NCI-H187 (cell line): ENCODE measurements at places on chromosomes 7 and 10.
A peak's percentile ranks its signal among the peaks of the same experiment; 100 is the strongest.

DNA sequence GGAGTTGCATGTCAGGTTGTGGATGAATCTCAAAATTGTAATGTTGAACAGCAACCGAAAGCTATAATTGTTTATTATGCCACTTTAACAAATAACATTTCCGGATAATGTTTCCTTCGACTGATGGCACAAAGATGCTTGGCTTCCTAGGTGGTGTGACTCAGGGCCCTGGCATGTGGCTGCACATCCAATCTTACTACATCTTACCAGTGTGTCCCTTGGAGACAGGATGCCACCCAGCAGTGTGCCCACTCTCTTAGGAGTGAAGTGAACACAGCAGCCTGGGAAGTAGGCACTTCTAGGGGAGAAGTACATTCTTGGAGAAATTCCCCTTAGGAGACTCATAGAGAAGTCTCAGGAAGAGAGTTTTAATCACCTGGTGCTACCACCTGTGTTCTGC is 33.0 kb upstream of the GPR26 start:
- no peak for DNase-seq

- DNase-seq: no peak
Observed at GRCh38 chr10:15558136-15558535, 161.6 kb downstream of the ITGA8 start.

- no peak for DNase-seq
Observed at GRCh38 chr7:44673324-44673723, 66.9 kb downstream of the OGDH start.

- DNase-seq: no peak
Observed at GRCh38 chr10:61580608-61581007, 82.1 kb upstream of the CABCOCO1 start.

GRCh38 chr10:2966134-2966533 is 101.2 kb upstream of the PFKP start:
- DNase-seq: no peak

DNA sequence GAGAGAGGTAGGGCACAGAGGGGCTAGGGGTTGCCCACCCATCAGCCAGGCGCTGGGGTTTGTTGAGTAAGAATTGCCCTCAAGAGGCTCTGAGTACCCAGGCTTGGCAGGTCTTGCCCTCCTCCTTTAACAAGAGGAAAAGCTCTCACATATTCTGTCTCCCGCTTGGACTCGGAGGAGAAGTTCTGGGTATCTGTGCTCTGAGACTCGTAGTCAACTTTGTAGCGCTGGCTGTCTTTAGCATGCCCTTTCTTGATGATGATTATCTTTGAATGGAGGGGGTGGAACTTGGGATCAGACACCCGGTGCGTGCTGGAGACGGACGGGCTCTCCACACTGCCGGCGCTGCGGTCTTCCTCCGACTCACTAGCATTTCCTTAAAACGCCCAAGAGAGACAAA is 4.0 kb downstream of the IGFBP3 start:
- DNase-seq: no peak

- DNase-seq: no peak
Observed at GRCh38 chr7:131292141-131292905, 35.4 kb upstream of the MKLN1 start.

DNA sequence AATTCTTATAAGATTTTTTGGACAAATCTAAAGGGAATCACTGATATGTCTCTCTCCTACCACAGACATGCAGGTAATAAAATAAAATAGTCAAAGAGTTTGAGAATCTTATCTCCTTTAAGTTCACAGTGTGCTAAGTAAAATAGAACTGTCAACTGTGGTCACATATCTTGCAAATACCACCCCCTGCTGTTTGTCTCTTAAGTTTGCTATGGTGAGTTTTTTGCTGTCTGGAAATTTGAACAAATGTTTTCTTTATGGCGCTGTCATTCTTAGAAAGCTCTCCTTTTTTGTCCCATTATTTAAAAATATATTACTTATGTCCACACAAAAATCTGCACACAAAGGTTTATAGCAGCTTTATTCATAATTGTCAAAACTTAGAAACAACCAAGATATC is 19.6 kb downstream of the GIMAP5 start:
- no peak for DNase-seq

DNA sequence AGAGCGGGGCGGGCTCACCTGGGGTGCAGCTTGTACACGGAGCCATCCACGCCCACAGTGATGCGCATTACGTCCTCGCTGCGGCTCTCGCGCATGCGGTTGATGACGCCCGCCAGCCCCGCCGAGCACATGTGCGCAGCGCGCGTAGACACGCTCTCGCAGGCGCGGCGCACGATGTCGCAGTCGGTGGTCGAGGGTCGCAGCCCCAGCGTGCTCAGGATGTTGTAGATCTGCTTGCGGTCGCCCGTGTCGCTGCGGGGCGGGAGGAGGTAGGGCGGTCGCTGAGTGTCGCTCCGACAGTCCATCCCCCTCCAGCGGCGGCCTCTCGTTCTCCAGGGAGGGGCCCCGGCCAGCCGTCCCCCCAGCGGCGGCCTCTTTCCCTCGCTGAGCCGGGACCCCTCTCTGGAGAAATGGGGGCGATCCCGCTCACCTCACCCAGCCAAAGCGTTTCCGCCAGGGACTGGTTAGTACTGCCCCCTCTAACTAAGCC is 4.4 kb upstream of the MYL7 start:
- no peak for DNase-seq

DNA sequence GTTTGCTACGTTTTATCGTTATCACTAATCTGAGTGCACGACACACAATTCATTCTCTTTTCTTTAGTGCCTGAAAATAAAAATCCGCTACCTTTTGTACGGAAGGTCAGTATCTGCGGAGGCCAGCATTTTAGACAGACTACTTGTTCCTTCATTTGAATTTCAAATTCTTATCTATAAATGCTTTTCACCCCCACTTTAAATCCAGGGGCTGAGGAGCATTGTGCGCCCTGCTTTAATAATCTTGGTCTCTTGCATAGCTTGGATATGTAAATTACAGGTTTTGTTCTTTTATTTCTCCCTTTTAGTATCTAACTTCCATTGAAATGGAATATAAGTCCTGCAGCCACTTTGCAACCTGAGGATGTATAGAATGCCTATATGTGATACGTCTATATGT is 44.7 kb downstream of the NRP1 start:
- no peak for DNase-seq

GRCh38 chr7:26087321-26088091 is 64.5 kb upstream of the NFE2L3 start:
- DNase-seq: no peak

DNA sequence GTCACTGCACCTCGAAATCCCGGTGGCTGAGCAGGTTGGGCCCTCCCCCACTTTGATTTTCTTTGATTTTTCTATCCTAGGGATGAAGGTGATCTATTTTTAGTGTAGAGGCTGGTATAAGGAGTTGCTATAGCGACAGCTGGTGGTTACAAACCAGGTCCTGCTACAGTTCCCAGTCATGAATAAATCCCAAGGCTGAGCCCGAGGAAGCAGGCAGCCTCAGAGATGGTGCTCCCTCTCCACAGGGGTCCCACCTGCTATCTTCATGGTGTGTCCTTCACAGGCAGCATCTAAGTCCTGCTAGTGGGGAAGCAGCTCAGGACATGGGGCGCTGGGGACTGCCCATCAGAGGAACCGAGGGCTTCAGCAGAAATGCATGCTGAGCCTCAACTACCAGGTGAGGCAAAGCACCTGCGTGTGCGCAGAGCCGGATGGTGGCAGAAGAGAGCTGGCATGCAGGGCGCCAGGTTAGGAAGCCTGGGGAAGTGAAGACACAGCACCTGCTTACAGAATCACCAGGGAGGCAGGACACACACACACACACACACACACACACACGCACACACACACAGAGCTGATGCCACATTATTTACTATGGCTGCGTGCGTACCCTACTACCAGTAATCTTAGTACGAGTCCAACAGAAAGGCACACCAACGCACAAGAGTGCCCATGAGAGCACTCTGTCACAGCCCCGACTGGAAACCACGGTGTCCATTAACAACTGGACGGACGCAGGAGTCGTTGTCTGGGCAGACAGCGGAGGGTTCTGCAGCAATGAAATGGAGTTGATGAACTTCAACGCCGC is 150.9 kb downstream of the PRKAG2 start:
- DNase-seq: peak; percentile 81
